GM03348 (cell line): ENCODE measurements at places on chromosomes 7 and 10.

DNA sequence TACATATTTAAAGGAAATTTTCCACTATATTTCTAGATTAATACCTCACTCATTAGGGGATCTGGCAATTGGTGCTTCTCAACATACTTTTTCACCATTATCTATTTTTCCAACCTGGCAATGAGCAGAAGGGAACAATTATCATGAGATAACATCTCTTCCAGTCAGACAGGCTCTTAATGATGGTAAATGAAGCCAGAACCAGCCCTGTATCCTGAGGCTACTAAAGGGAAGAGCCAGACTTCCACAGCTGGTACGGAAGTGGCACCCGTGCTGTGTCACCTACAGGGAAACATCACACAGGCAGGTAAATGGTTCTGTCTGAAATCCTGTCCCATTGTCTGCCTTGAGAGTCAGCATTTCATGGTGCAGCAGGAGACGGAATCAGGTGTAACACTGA, 75.9 kb downstream of the ELMO1 start:
- DNase-seq, result no peak

- peak; percentile 91 for DNase-seq
These were observed 2.1 kb downstream of the GIGYF1 start for GRCh38 chr7:100691676-100692577.

- DNase-seq, result no peak
These were observed 15.0 kb downstream of the ASB13 start for GRCh38 chr10:5651388-5651764.

GRCh38 chr10:111102359-111102837, 25.6 kb downstream of the ADRA2A start:
- no peak for DNase-seq

DNA sequence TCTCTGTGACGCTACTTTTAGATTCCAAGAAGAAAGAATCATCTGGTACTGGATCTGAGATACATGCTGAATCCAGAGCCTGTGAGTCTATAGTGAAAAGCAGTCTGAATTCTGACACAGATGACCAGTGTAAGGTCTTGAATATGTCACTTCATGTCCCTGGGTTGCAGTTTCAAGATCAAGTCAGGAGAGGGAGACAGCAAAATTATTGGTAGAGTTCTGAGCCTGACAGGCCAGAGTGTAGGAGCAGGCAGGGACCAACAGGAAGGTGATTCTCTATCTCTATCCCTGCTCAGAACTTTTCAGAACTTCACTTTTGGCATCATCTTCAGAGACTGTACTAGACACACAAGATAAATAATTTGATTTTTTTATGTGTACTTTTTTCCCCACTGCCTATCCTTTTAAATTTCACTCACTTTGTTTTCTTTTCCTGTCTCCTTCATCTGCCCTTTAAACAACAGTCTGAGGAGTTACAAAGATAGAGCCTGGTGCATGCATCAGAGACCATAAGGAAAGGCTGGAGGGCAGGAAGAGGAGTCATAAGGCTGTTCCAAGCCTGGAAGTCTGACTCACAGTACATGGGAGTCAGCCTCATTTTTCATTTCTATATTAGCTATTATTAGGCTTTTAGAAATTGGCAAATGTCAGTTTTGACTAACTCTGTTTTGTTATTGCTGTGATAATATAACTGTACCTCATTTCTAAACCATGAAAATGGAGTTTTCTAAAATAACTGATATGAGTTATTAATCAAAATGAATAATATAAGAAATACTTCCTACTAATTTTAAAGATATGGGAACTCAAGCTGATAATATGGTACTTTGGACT, 120.2 kb upstream of the TMEM229A start:
- DNase-seq, result no peak

DNA sequence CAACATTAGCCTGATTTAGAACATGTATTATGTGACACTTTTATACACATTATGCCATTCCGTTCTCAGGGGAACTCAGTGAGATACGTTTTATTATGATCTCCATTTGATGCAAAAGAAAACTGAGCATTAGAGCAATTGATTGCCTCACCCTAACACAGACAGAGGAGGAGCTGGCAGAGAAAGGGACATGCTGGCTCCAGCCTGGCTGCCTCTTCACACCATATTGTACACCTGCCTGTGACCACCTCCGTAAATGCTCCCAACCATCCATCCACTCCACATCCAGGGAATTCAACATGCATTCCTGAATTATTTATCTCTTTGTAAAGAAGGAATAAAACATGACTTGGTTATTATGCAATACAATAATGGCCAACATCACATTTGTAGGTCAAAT, 195.0 kb upstream of the STK17A start:
- DNase-seq, result no peak

DNA sequence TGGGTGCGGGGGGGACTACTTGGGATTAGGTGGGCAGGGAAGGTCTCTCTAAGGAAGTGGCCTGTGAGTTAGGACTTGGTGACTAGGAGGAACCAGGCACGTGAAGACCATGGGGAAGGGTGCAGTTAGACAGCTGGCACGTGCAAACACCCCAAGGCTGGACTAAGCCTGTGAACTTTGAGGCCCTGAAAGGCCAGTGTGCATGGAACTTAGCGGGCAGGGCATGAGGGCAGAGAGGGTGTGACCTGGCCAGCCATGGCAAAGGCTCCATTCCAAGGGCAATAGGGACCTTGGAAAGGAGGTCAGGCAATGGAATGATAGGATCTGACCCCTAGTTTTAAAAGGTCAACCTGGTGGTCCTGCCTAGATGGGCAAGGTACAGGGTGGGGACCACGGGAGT, 158.4 kb upstream of the PCBD1 start:
- DNase-seq, result no peak

- DNase-seq, result no peak
These were observed 22.2 kb downstream of the LIPJ start for GRCh38 chr10:88608780-88609179.

DNA sequence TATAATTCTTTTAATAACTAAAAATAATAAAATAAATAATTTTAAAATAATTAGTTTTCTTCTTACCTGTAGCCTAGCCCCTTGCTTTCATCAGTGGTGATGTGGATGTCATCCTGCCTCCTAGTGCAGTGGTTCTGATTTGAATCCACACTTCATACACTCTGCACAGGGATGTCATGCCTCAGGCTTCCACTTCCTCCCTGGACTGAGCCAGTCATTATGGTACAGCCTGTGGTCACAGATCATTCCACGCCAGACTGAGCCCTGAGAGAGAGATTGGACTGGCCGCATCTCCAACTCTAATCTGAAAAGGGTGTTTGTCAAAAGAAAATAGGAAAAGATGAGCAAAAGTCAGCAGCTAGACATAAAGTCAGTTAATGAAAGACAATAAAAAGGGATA, 436.2 kb upstream of the IGFBP3 start:
- DNase-seq, result no peak

GRCh38 chr7:69864822-69865221, 266.5 kb downstream of the AUTS2 start:
- no peak for DNase-seq

DNA sequence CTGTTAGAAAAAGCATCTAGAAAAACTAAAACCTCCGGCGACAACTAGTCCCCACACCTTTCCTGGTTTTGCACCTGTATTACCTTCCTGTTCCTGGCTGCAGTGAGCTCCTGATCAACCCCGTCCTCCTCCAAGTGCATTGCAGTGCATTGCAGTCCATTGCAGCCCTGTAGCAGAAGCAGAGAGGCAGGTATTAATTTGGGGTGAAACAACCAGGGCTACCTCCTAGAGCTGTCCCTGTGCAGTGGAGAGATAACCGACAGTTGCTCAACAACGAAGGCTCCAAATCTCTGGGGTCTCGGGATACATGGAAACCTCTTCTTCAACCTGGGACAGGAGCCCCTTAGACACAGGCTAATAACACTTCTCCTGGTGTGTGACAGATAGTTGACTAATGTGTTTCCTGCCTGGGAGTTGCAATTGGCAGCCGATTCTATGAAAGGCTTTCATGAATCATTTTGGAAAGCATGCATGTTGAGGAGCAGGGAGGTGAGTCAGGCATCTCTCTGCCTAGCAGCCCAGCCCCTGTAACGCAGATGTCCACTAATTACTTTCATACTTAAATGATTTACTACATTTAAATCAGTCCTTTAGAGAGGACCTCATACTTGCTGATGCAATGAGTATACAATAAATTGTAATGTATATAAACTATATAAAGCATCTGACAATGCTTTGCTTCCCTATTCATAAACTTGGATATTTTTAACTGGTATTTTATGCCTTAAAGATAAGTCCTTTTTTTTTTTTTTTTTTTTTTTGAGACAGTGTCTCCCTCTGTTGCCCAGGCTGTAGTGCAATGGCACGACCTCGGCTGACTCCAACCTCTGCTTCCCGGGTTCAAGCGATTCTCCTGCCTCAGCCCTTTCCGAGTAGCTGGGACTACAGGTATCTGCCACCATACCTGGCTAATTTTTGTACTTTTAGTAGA, 59.0 kb downstream of the PRR15 start:
- peak; percentile 90 for DNase-seq

- DNase-seq, result peak; percentile 26
These were observed 20.0 kb downstream of the JAZF1 start for GRCh38 chr7:28160551-28160991.
